Left ventricle myocardium inferior (tissue), 1 donor: ENCODE measurements at places on chromosomes 4 and X. TPM values are rescaled to one million over a fixed set of nuclear protein-coding genes. Genes with fewer than 3 reads are reported as not detected.

GRCh38 chrX:140713174-140713539, 3.6 kb downstream of the LINC00632 start:
- H3K4me1 ChIP-seq: no peaks in the 10 kb centered on the region
- DNase-seq: no peak
- H3K27me3 ChIP-seq: no peaks in the 10 kb centered on the region

GAB1 gene
- total RNA-seq: 87.1 TPM

DNA sequence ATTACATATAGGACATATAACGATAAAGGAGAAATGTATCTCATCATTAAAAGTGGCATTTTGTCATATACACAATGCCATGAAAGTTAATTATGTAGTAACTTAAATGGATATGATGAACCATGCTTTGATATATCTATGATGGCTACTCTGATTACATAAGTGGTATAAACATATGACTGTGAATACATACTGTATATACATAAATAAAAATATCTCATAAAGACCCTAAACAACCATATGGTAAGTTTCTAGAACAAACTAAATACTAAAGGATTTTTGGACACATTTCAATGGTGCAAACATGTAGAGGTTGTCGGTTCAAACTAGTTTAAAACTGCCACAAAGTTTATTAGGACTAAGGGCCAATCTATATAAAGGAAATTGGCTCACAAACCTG, 849.6 kb upstream of the INTU start:
- H3K4me1 ChIP-seq: no peaks in the 10 kb centered on the region
- DNase-seq: no peak
- no peak overlapping the region for H3K27ac ChIP-seq
- no peaks in the 10 kb centered on the region for H3K36me3 ChIP-seq
- no peaks in the 10 kb centered on the region for H3K27me3 ChIP-seq

DNA sequence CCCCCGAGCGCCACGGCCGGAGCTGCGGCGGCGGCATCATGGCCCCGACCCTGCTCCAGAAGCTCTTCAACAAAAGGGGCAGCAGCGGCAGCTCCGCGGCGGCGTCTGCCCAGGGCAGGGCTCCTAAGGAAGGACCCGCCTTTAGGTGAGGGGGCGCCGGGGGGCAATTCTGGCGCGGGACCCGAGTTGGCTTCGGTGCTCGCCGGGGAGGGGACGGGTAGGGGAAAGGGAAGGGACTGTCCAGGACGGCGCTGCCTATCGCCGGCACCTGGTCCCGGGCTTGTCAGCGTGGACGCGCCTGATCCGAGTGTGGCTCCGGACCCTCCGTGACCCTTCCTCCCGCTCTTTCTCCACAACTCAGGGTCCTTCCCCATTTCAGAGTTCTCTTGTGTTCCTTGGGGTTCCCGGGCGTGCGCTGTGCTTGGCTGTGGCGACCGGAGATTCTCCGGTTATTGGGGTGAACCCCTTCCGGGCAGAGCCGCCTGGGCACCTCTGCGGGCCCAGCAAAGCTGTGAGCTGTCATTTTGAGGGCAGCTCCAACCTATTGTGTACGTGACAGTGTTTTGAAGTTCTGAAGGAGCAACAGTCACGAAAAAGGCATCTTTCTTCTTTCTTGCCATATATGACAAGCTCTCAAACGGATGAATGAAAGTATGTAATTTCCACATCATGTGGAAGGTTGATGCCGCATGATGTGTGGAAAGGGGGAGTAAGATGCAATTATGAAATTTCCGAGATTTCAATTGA, 522 bp downstream of the FNIP2 start:
- H3K27ac ChIP-seq: peak overlapping the region; percentile 94
- no peaks in the 10 kb centered on the region for H3K27me3 ChIP-seq
- peak overlapping the region; percentile 95 for H3K4me3 ChIP-seq
- peaks cover 69% of the 10 kb centered on the region for H3K4me1 ChIP-seq
- DNase-seq: peak; percentile 42

DNA sequence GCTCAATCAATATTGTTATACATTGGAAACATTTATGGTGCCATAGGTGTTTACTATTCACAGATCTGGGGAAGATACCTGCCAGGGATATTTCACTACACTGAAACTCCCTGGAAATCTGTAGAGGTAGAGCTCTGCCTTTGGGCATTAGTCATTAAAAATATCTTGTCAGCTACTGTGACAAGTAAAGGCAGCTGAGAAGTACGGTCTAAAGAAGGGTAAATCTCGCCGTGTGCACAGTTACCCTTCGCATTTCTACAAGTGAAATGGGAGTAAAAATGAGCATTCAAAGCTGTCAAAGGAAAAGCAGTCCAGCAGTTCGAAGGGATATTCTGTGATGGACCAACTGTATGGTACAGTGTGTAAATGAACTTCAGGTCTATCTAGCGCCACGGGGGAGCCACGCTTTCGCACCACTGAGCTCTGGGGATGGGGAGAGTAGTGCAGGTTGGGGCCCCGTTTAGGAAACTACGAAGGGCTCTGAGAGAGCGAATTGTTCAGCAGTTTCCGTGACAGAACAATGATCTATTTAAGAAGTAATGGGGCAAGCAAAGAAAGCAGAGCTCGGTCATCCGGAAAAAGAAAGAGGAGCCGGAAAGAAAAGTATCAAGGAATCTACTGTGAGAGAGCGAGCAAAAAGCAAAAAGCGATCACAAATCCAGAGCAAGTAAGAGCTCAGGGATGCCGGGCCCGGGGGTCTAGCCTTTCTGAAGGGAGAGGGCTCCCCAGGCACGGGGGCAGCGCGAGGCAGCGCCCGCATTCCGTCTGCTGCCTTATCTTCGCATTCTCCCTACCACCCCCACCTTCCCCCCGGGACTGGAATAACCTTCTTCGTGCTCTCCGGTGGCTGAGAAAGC, 646 bp downstream of the TIGD4 start:
- DNase-seq: no peak
- peaks cover 43% of the 10 kb centered on the region for H3K4me1 ChIP-seq
- H3K36me3 ChIP-seq: no peaks in the 10 kb centered on the region
- peak overlapping the region; percentile 92 for H3K27ac ChIP-seq
- H3K4me3 ChIP-seq: peak overlapping the region; percentile 86

DNA sequence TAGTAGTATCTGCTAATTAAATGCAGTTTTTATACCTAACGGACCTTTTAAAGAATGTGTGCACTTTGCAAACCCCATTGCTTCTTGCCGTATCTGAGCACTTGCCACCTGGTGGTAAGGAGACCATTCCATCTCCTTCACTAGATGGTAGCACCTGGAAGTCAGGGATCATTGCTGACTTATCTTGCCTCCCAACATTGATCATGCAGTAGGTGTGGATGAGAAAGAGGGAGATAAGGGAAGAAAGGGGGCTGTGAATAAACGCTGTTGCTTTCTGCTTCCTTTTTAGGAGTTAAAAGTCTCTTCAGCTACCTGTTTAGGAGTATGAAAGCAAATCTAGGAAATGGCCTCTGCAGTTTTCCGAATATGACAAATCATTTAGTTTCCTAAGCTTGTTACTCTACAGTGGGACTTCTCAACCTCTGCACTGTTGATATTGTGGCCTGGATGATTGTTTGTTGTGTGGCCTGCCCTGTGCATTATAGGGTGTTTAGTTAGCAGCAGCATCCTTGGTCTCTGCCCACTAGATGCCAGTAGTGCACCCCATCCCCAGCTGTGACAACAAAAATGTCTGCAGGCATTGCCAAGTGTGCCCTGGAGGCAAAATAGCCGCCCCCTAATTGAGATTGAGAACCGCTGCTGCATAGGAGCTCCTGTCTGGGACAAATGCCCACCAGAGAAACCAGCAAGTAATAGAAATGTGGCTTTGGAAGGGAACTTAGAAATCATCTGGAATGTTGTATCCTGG, 38.8 kb downstream of the GAB1 start:
- H3K36me3 ChIP-seq: no peaks in the 10 kb centered on the region
- DNase-seq: peak; percentile 30
- H3K27ac ChIP-seq: peak overlapping the region; percentile 88
- no peak overlapping the region for H3K4me3 ChIP-seq
- H3K4me1 ChIP-seq: peaks cover 89% of the 10 kb centered on the region

DNA sequence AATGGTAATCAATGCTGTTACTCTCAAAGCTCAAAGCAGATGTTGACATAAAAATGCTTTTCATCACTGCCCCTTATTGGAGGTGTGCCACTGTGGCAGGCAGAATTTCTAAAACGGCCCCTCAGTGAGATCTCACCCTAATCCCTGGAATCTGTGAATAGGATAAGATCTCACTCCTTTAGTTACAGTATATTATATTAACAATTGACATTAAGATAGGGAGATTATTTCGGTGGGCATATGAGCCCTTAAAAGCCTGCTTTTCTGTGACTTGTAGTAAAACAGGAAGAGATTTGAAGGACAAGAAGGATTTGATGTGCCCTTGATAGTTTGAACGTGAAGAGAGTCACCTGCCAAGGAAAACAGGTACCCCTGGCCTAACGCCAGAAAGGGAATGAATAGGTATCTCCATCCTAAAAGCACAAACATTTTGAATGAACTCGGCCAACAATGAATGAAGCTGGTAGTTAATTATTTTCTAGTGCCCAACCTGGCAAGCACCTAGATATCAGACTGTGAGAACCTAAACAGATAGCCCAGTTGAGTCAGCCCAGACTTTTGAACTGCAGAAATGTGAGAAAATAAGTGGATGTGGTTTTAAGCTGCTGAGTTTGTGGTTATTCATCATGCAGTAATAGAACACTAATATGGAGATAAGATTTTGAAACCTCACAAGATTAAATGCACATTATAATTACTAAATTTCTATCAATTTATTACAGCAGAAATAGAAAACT, 881.6 kb downstream of the PCDH18 start:
- no peak overlapping the region for H3K27ac ChIP-seq
- H3K4me3 ChIP-seq: no peak overlapping the region
- no peak for DNase-seq
- no peaks in the 10 kb centered on the region for H3K36me3 ChIP-seq

CRMP1 gene
- 1.4 TPM for total RNA-seq

GYG2 gene
- 0.66 TPM for total RNA-seq

AR gene
- 18.4 TPM for total RNA-seq

HAND2 gene
- 117 TPM for total RNA-seq

- DNase-seq: no peak
- no peak overlapping the region for H3K27ac ChIP-seq
- H3K27me3 ChIP-seq: no peaks in the 10 kb centered on the region
- H3K36me3 ChIP-seq: no peaks in the 10 kb centered on the region
- H3K4me1 ChIP-seq: peaks cover 11% of the 10 kb centered on the region
- no peak overlapping the region for H3K4me3 ChIP-seq
Measured at GRCh38 chrX:134803551-134804183, 145.4 kb upstream of the PLAC1 start.

GRCh38 chr4:6576512-6576911, 1.5 kb downstream of the MAN2B2 start:
- H3K27me3 ChIP-seq: no peaks in the 10 kb centered on the region
- no peak overlapping the region for H3K4me3 ChIP-seq
- H3K27ac ChIP-seq: no peak overlapping the region
- H3K4me1 ChIP-seq: peaks cover 20% of the 10 kb centered on the region

FHIP1A gene
- total RNA-seq: 21.4 TPM

USP38 gene
- 19.8 TPM for total RNA-seq

POU3F4 gene
- total RNA-seq: not detected

GRCh38 chr4:117068120-117068519, 17.3 kb downstream of the TRAM1L1 start:
- no peak for DNase-seq
- no peaks in the 10 kb centered on the region for H3K4me1 ChIP-seq
- no peak overlapping the region for H3K4me3 ChIP-seq

NSG1 gene
- 14.3 TPM for total RNA-seq

- H3K4me1 ChIP-seq: peaks cover 57% of the 10 kb centered on the region
- DNase-seq: no peak
- H3K27me3 ChIP-seq: no peaks in the 10 kb centered on the region
- H3K4me3 ChIP-seq: no peak overlapping the region
- no peaks in the 10 kb centered on the region for H3K36me3 ChIP-seq
Measured at GRCh38 chrX:68930542-68931317, 101.9 kb downstream of the EFNB1 start.

ETDA gene
- total RNA-seq: not detected

IL21 gene
- total RNA-seq: not detected

- peak overlapping the region; percentile 49 for H3K4me3 ChIP-seq
- peaks cover 3% of the 10 kb centered on the region for H3K36me3 ChIP-seq
- no peaks in the 10 kb centered on the region for H3K27me3 ChIP-seq
Measured at GRCh38 chr4:985123-985830, 1.6 kb upstream of the IDUA start.

DNA sequence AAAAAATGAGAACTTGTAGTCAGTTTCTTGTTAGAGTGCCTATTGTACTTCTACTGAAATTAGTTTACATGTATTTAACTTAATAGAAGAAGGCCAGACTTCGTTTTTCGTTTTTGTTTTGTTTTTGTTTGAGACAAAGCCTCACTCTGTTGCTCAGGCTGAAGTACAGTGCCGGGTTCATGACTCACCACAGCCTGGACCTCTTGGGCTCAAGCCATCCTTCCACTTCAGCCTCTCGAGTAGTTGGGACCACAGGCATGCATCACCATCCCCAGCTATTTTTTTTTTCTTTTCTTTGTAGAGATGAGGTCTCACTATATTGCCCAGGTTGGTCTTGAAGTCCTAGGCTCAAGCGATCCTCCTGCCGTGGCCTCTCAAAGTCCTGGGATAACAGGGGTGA, 793.9 kb downstream of the ADGRL3 start:
- H3K4me3 ChIP-seq: no peak overlapping the region
- DNase-seq: no peak
- H3K36me3 ChIP-seq: no peaks in the 10 kb centered on the region

PPM1K gene
- 248 TPM for total RNA-seq

DNA sequence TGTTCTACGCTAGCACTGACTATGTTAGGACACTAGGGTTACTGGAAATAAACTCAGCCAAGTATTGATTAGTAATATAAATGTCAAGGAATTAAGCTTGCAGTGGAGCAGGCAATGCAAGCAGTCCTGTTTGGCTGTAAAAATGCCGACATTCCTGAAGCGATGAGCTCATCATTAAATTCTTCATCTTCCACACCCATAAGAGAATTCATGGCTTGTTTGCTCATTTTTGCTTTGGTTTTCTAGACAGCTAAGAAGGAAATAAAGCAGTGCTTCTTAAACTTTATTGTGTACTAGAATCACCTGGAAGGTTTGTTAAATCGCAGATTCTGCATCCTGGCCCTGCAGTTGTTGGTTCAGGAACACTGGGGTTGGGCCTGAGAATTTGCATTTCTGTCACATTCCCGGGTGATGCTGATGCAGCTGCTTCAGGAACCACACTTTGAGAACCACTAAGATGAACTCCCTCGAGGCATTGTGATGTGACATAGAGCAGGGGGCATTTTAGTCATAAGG, 17.8 kb downstream of the ANXA3 start:
- peaks cover 6% of the 10 kb centered on the region for H3K36me3 ChIP-seq
- peak overlapping the region; percentile 82 for H3K27ac ChIP-seq
- no peaks in the 10 kb centered on the region for H3K27me3 ChIP-seq
- DNase-seq: no peak
- H3K4me3 ChIP-seq: peak overlapping the region; percentile 7
